ENCODE measurements at places on chromosomes 12 and 14.

DNA sequence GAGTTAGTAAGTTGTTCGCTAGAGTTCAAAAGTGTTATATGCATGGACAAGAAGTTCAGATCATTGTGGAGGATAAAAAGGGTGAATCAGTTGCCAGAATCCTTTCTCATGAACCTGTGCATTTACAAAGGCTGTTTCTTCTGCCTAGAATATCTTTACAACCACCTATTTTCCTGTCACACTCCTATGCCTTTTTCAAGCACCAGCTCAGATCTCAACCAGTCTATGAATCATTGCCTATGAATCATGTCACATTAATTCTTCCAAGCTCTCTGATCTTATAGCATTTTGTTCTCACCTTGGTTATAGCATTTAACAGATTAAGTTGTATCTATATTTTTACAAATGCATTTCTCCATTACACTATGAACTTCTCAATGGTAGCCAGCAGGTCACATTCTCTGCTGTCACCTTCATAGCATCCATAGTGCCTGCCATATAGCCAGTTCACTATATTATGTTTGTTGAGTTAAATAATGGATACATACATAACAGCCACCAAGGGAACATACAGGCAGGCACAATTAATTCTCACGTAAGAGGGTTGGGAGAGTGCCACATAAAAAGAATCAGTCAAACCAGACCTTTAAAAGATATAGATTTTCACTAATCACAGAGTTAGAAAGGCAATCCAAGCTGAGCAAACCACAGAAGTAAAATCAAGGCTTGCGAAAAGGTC, 573.0 kb downstream of the FOXG1 start:
- peak; percentile 1 for DNase-seq

GRCh38 chr14:39912192-39913100, 480.2 kb upstream of the FBXO33 start:
- DNase-seq, result no peak

DNA sequence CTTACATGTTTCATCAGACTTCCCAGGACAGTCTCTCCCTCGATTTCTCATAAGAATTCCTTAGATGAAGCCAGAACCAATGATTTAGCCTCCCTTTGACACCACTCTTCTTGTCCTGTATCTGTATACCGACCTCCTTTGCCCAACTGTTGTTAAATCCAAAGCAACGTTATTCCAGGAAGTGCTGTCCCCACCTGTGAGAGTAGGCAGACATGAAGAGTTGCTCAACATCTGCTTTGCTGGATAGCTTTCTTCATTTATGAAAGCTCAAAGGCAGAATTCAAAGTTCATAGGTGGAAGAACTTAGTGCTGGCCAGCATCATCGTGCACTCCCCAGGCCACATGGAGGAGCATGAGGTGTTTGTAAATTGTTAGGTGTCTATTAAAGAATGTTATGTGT, 55.6 kb downstream of the GTF2A1 start:
- no peak for DNase-seq

DNA sequence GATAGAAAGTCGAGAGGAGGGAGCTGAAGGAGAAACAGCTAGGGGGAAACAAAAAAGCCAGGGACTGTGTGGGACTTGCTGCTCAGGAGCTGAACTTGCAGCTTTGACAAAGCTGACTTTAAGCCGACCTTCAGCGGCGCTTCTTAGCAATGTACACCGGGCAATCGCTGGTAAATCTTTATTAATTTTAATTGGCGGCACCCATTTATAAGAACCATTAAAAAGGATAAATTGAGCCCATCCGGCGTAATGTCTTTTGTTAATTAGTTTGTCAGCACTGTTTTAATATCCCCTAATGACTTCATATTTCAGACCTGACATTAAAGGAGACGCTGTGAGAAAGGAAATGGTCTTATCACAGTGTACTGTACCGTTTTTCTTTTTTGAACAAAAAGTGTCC, 86.2 kb upstream of the VASH1 start:
- DNase-seq, result no peak

GRCh38 chr12:107736914-107737313, 24.0 kb downstream of the PRDM4 start:
- DNase-seq, result no peak

DNA sequence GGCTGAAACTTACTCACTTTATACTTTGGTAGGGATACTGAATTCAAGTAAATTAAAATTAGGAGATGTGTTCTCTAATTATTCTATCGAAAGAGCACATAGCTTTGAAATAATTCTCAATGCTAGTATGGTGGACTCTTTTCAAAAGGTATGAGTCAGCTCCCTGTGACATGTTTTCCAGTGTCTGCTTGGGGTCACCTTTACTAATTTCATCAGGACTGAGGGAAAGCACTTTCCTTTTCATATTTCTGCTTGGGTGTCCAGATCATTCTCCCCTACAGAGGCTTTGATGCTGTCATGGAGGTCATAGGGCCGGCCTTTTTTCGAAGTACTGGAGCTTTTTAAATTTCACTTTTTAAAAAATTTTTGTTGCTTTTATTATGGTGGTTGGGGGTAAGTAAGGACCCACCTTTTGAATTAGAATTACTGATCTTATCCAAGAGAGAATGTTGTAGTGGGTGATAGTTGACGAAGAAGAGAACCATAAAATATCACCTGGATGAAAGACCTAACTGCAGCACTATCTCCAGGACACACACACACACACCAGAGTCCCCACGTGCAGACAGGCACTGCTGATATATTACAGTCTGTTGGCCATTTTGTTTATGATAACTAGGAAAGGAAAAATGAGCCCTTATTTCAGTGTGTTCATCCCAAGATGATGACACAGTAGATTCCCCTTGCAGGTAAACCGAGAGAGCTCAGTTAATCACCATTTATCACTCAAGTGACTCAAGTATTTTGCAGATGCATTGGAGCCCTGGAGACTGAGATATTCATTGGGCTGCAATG, 558.6 kb downstream of the DIO2 start:
- no peak for DNase-seq

DNA sequence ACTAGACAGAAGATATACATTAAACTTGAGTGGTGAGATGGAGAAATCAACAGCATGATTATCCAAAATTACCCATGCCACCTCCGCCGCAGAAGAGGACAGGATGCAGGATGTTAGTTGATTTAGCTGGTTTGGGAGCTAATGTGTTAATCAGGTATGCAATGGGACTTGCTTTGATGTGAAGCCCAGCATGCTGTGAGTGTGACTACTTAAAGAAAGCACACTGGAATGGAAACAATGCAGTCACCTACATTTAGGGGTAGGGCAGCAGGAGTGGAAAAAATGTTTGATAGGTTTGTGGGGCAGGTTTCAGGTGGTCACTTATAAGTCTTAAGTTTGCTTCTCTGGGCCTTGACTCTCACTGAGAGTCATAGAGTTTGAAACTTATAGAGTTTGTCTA, 170.0 kb upstream of the DAAM1 start:
- no peak for DNase-seq

DNA sequence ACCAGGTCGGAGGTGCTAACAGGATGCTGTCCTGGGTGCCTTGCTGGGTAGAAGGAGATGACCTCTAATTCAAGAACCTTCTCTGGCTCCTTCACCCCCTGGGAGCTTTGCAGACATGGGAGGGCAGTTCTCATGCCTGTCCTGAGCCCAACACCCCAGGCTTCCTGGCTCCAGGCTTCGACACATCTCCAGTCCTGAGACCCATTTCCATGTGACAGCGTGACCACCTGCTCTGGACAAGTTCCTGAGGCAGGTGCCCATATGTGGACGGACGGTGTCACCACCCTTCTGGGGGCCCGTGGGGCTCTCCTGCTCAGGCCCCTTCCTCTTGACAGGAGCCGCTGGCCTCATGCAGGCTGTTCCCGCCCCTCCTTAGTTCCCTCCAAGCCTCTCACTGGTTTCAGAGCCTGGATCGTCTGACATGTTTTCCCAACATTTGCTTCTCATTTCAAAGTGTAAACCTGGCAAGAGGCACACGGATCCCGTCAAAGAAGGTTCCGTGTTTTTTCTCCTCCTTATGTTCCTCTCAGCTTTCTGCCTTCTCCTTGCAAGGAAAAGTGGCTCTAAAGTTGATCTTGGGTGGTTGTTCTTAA, 291.9 kb upstream of the RTL1 start:
- no peak for DNase-seq

DNA sequence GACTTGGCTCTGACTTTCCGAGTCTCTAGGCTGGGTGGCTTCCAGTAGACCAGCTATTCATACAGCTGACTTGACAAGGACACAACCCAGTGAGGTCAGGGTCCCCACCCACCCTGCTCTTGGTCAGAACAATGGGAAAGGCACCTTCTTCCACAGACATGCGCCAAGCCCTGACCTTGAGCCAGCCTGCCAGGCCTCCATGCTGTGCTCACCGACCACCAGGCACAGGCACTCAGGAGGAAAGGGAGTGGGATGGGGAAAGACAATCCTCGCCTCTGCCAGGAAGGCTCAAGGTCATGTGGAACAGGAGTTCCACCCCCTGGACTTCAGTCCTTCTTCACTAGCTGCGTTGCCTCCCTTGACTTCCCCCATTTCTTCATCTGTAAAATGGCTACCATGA, 31.4 kb downstream of the GALNT16 start:
- no peak for DNase-seq

GRCh38 chr14:105475269-105476096, 862 bp downstream of the CRIP2 start:
- DNase-seq, result peak; percentile 73

GRCh38 chr12:102625819-102626218, 145.5 kb upstream of the IGF1 start:
- no peak for DNase-seq

DNA sequence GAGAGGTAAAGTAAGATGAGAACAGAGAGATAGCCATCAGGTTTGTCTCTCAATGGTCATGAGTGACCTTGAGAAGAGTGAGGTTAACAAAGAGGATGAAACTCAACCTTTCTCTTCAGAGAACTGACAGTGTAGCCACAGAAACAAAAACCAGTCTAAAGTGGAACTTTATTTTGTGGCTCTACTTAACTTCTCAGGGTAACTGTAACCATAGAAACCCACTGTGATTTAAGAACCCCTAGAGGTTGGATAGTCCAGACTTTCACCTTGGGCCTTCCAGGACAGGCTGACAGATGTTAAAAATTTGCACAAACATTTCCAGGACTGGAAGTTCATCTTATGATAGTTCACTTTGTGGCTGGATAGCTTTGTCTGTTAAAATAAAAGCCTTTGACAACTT, 48.5 kb downstream of the ATP23 start:
- no peak for DNase-seq

GRCh38 chr12:117060929-117061305, 38.3 kb downstream of the TESC start:
- DNase-seq, result no peak

GRCh38 chr14:64293976-64294671, at the start of gene ESR2:
TSS of gene ESR2 (minus strand) at chr14:64294371. CDS start at chr14:64282985, 11,386 bp downstream.
- no peak for DNase-seq

DNA sequence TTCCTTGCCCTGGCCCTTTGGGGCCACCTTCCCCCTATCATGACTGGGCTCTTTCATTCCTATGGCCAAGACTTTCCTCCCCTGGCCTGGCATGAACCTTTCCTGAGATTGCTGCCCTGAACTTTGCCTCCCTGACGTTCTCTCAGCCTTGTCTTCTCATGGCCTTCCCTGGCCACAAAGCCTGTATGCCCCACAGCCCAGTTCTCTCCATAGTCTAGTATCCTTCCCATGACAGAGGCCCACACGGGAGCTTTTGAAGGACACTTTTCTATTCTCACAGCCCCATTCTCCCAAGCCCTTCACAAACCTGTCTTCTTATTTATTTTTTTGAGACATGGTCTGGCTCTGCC, 4.5 kb upstream of the RNU7-1 start:
- no peak for DNase-seq

DNA sequence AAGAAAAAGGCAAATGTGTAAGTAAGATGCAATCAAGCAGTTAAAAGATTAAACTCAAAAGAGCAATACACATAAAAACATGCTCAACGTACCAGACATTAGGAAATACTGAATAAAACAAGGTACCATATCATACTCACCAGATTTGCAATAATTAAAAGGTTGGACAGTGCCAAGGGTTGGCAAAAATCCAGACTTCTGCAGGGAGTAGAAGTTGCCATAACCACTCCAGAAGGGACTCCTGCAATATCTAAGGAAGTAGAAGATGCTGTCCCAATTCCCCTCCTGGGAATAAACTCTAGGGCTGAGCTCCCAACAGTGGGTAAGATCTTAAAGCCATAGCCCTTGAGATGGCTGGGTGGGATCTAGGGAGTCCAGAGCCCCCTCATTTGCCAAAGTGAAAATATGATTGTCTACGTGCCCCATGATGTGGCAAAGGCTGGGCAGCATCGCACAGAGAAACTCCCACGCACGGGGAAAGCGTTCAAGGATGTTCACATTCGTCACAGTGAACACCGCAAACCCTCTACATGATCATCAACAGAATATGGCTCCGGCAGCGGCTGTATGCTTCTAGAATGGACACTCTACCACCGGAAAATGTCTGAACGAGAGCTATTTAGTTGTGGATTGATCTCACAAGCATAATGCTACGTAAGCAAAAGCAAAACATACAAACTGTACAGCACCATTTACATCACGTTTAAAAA, 12.3 kb downstream of the KCTD10 start:
- no peak for DNase-seq

DNA sequence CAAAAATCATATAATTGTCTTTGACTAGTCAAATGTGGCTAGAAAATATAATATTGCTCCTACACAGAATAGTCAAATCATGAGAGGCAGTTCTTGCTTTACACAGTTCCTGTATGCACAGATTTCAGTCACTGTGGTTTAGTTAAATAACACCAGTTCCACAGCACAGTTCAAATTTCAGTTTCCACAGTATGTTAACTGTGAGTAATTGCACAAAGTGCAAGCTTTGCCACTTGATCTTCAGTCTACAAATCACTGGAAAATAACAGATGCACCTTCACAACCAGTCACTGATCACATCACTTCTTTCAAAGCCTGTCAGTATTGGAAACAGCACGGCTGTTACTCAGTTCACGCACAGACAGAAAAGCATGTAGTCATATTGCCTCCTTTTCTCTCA, 38.7 kb downstream of the KCNH5 start:
- no peak for DNase-seq

DNA sequence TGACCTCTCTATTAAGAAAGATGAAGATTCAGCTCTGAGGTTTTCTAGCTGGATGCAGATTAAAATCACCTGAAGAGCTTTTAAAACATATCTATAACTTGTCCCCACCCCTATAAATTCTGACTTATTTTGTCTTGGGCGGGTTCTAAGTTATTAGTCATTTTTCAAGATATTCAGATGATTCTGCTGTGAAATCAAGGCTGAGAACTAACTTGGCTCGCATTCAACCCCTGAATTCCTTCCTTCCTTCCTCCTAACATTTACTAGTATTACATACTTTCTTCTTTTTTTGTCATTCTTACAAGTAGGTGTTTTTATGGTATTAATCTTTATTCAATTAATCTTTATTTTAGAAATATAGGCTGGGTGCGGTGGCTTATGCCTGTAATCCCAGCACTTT, 55.4 kb downstream of the SSPN start:
- DNase-seq, result no peak

- DNase-seq, result no peak
Observed at GRCh38 chr12:89993632-89994031, 285.0 kb upstream of the ATP2B1 start.

GRCh38 chr14:100028990-100029677, 36.1 kb upstream of the EVL start:
- DNase-seq, result no peak

- DNase-seq, result no peak
Observed at GRCh38 chr12:103728323-103728722, 112.7 kb downstream of the NT5DC3 start.

GRCh38 chr14:50865391-50866076, 6.3 kb upstream of the ABHD12B start:
- no peak for DNase-seq

Measured in H54 (cell line).